Fibroblast of upper back skin (primary cell): ENCODE measurements at places on chromosomes 16 and 17.

DNA sequence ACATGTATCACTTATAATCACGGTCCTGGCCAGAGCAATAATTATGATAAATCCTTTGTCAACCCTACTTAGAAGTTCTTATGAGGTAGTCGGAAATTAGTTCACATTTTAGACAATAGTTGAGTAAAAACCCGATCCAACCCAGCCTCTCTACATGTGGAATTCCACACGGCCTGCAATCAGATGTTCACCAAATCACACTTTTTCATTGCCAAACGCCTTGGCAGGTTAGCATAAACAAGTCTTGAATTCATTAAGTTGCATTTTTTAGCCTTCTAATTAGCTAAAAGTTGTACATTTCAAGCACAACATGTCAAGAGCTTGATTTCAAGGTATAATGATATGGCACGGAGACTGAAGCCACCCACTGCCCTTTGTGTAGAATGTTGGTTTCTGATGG lies 65.3 kb downstream of the FOXL1 start:
- no peak for DNase-seq

- no peak for DNase-seq
Measured at GRCh38 chr17:82750241-82750908, 1.5 kb upstream of the TBCD start.

DNA sequence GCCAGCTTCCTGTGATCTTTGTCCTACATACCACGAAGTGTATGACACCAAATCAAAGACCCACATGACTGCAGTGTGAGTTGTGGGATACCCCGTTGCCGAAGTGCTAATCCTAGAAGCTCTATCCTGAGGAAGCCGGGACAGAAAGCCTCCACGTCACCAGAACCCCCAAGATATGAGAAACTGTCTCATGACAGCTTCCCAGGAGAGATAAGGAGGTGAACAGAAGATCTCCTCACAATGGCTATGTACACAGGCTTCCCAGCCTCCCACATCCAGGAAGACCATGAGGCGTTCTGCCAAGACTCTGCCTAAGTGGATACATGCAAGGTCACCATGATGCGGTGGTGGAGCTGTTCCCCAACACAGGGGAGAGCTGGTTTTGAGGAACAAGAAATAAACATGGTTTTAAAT lies 37.1 kb downstream of the TRIM25 start:
- DNase-seq, result no peak

GRCh38 chr17:75550139-75550465 lies 24.6 kb downstream of the LLGL2 start:
- DNase-seq, result no peak

DNA sequence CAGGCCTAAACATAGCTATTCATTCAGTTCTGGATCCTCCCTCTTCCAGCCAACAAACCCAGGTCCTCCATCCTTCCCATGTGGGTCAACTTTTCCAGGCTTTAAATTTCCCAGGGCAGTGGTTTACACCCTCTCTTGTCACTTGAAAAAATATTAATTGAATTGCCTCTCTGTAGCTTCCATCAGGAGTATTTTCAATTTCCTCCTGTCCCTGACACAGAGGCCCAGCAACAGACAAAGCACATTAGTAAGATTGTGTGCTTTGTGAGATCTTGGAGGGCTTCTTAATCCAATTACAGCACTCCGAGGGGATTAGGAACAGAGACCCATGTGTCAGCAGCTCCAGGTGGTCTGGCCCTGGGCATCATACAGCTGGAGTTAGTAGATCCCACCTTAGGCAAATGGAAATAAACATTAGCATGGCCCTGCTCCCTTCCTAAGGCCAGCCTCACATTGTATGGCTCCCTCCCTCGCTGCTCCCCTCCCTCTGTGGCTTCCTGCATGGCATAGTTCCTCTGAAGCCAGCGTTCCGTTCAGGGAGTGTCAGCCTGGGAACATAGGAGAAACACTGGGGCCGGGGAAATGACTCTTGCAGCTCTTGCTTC lies 132.7 kb upstream of the HSBP1 start:
- peak; percentile 37 for DNase-seq

GRCh38 chr16:67546761-67547422 lies 15.4 kb upstream of the CTCF start:
- DNase-seq, result peak; percentile 55

GRCh38 chr17:3988297-3989040 lies 24.2 kb upstream of the ATP2A3 start:
- DNase-seq, result peak; percentile 65
